ENCODE measurements at places on chromosomes 2 and 18.

GRCh38 chr2:8170552-8171327 is 511.1 kb upstream of the ID2 start:
- no peak for DNase-seq

DNA sequence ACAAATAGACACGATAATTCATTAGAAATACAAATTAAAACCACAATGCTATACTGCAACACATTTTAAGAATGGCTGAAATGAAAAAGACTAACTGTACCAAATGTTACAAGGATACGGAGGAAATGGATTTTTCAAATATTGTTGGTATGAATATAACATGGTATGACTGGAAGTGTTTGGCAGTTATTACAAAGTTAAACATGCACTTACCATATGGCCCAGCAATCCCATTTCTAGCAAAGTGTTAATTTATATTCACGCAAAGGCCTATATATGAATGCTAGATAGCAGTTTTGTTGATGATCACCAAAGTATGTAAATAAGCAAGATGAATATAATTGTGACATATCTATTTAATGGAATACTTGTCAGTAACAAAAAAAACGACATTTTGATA is 497.8 kb upstream of the FSIP2 start:
- DNase-seq: no peak

DNA sequence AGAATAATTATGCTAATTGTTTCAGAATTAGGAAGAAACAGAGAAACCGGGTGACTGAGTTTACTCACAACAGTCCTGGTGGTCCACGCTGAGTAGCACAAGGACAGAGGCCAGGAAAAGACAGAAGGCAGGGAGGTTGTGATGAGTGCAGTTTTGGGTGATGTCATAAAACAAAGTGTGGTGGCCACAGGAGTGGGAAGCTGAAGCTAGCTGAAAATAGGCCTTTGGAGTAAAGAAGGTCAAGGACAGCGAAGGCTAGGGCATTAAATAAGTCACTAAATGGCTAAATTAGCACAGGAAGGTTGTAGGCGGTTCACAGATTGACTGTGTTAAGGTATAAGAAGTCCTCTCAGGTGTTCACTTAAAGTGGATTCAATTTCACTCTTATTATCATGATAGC is 120.9 kb upstream of the TTN start:
- DNase-seq: no peak

GRCh38 chr2:89819809-89820208 is 1128.3 kb downstream of the RPIA start:
- no peak for DNase-seq

GRCh38 chr2:181334158-181334826 is 122.9 kb upstream of the ITGA4 start:
- DNase-seq: no peak

DNA sequence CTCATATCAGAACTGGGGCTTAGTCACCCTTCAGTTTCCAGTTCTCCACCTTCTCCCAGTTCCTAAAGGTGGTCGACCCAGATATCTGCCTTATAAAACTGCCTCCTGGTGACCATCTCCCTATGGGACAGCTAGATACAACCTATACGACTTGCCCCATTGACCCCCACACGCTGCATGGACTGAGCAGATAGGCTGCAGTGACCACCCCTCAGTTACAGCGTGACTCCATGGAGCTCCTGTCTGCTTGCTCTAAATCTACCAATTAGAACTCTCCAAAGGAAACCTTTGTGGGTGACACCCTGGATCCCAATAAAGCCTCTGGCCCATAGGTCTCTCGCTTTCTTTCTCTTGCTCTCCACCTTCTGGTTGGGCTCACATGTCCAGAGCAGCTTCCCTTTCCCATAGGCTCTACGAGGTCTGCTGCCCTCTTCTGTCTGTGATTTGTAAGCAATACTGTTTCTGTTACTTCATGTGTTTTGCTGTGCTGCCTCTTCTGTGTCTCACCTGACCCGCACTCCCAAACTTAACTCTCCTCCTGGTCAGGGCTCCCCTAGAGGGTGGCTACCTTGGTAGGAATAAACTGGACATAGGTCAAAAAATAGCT is 971.3 kb upstream of the FAM98A start:
- no peak for DNase-seq

DNA sequence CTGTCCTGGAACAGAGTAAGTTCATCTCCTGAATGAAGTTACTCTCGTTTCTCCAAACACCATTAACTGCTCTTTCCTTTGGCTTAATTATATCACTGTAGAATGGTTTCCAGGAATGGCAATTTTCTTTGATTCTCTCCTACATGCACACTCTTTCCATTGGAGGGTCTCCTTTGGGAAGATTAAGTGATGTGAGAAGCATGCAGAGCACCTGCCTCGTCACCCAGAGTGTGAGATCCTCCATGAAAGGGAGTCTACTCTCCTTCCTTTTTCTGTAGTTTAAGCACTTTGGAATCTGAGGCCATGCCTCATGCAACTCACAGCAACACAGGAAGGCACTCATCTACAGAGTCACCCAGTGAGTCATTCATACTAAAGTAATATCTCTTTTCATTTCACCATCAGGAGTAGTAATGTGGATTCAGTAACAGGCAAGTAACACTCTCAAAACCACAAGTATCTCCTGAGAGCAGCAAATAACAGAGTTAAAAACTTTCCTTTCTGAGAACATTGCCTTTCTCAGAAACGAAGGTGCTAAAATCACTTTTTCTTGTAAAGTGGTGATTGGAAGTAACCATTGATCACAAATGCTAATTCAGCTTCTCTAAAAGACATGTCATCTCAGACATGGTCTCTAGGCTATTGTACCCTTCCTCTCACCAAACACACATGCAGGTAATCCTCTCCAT is 52.8 kb upstream of the IL1RL1 start:
- DNase-seq: no peak

- DNase-seq: no peak
These were observed 5.5 kb downstream of the NPC1 start for GRCh38 chr18:23580677-23581367.

Measured in stimulated activated CD4-positive, alpha-beta T cell treated with anti-CD3 and anti-CD28 coated beads, Interleukin-1b, Interleukin-23, amount 100 ng/mL, for 1 hour (primary cell).